ENCODE measurements at places on chromosomes 6 and 20. TPM values are rescaled to one million over a fixed set of nuclear protein-coding genes. Genes with fewer than 3 reads are reported as not detected.
A peak's percentile ranks its signal among the peaks of the same experiment; 100 is the strongest.

DNA sequence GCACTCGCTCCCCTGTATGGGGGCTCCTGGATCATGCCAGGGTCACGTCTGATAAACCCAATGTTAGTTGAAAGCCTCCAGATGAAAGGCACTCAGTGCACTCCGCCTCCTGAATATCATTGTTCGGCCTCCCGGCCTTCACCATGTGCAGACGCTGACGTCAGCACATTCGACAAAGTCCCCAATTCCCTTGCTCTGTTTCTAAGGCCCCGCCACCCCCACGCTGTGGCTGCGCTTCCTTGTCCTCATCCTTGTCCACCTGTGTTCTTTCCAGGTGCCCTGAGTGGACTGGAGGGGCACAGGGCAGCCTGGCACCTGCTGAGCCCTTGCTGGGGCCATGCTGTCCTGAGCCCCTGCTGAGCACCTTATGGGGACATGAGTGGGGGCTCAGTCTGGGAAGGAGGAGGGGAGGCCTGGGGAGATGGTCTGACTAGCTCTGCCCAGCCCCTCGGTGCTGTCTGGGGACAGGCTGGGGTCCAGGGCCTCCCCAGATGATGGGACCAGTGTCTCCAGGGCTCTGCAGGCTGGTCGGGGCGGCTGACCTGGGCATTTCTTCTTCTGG, 9.8 kb upstream of the BHLHE23 start:
- DNase-seq = no peak

DNA sequence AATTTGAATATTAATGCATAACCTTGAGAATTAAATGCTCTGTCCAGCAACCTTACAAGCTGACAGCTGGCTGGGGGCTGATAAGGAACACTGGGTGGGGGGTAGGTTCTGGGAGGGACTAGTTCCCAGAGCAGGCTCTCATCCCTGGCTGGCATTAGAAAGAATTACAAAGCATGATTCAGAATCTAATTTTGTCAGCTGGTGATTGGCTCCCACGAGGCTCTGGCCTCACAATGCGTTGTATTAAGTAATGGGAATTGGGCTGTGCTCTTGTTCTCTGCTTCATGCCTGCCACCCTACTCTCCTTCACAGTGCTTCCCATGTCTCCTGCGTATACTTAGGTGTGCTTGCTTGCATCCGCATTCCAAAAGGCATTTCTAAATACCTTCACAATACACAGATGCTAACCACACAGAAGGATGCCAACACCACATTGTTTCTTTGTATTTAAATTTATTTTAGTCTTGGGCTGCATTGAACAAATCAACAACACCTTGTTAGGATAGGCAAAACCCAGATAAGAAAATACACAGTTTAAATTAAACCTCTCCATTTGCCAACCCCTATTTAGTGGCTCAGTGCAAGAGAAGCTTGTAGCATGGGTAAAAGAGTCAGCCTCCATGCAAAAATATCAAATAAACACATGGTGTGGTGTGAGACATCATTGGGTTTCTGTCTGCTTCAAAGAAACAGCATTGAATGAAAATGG, 434.5 kb upstream of the JAG1 start:
- no peak for DNase-seq

- no peak for DNase-seq
Measured at GRCh38 chr6:157335829-157336228, 12.5 kb upstream of the TMEM242 start.

DNA sequence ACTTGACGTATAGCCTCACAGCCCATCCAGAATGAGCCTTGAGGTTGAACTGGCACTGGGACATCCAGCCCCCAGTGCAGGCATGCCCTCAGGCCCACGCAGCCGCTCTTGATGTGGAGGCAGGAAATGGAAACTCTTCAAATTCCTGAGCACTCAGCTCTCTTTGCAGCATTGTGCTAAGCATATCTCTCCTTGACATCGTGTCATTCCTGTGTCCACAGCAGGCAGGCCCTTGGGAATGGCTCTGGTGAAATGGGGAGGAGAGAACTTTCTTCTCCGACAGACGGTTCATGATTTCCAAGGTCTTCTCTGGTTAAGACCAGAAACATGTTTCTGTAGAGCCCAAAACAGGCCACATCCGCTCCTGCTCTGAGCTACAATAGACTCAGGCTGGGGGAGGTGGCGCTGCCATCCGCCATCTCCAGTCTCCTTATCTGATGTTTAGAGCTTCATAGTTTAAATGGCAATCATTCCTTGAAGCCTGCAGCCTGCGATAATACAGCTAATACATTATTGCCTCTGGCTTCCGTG, 248.8 kb downstream of the CDH4 start:
- DNase-seq = no peak

DNA sequence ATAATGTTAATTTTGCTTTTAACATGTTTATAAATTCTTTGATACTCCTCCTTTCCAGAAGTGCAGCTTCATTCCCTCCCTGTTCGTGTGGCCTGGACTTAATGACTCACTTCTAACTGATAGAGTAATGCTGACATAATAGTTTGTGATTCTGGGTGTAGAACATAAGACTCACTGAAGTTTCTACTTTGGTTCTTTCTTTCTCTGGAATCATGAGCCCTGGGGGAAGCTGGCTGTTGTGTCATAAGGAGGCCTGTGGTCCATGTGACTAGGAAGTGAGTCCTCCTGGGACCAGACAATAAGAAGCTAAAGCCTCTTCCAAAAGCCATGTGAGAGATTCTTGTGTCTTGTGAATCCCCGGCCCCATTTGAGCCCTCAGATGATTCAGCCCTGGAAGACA, 30.5 kb upstream of the HLA-G start:
- DNase-seq = no peak

DNA sequence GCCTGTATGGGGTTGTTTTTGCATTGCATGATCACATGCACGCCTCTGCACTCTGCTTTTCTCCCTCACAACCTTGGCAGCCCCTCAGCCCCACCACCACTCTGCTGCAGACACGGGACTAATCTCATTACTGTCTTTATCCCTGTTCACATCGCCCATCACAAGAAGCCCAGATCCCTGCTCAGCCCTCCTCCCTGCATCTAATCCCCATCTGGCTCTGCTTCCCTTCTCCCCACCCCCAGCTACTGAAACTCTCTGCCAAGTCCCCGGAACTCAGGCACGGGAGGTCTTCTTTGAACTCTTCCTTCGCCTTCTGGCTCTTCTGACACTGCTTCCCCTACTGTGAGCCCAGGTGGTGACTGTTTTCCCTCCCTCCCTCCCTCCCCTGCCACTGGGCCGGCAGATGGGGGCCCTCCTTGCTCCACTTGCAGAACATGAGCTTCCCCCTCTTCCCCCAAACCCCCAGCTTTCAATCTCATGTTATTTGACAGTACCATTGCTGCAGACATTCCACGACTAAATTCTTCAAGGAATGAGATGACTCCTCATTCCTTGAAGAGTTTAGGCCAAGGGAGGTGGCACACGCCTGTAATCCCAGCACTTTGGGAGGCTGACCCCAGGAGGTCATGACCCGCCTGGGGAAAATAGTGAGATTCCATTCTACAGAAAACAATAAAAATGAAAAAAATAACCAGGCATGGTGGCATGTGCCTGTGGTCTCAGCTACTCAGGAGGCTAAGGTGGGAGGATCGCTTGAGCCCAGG, 21.9 kb upstream of the TULP1 start:
- no peak for DNase-seq

DNA sequence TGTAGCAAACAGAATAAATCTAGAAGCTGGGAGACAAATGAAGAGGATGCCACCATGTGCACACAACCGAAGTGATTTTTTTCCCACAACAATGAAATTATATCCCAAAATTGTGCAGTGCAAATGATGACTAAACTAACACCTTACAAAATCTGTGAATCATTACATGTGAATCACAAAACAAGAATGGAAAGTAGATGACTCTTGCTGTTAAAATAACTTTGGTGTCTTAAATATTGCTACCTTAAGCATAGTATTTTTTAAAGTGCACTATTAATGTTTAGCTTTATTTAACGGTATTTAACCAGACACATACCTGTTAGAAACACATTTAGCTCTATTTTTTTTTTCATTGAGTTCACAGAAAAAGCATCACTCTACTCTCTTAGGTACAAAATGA, 190.8 kb downstream of the TBC1D32 start:
- DNase-seq = no peak

DNA sequence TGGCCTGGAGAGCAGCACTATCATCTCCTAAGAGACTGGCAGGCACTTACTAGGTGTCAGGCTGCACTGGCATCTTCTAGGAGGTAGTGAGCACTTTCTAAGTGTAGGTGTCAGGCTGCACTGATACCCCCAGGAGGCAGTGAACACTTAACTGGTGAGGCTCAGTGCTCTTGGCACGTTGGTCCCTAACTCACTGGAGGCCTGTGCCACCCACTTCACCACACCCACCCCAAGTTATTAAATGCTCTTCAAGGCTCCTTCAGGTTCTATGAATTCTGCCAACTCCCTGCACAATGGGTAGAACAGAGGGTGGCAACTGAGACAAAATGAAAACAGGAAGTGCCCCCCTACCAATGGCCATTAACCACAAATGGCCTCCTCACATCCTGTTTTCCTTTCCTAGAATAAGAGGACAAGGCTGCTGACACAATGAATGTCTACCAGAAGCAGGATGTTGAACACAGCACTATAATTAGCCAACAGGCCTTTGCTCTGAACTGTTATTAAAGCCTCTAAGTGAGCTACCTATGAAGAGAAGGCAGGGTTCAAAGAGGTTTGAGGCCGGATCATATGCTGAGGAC, 29.4 kb downstream of the NCOA5 start:
- DNase-seq = no peak

- peak; percentile 67 for DNase-seq
Measured at GRCh38 chr20:37521061-37521771, at the start of gene NNAT. TSS of gene NNAT (plus strand) at chr20:37521250. CDS start at chr20:37521332, 82 bp downstream.

DNA sequence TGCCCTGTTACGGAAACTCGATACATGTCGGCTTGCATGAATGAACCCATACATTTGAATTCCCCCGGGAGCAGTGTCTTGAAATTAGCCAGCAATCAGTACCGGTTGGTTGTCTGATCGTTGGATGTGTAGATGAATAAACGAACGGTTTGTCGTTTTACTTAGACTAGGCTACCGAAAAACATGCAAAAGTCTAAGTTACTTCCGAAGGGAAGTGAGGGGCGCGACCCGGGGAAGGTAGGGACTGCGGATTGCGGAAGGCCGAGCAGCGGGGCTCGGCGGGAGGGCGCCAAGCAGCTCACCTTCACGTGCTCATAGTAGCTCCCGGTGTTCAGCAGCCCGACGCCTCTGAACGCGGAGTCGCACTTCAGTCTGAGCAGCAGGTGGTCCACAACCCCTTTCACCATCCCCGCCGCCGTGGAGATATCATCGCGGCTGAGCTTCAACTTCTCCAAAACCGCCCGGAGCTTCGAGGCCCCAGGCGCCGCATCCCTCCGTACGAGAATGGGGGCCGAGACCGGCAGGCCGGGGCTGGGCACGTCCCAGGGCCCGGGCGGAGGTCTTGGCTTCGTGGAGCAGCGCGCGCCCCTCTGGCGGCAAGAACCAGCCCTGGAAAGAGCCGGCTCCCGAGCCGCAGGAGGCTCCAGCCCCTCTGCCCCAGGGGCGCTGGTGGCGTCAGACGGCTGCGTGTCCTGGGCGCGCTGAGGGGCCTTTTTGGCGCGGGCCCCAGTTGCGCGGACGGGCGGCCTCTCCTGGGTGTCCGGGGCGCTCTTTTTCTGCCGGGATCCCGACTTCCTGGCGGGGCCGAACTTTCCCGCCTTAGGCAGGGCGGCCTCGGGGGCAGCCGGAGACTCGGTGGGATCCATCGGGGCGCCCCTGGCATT, 632 bp downstream of the CGAS start:
- no peak for DNase-seq

- no peak for DNase-seq
Measured at GRCh38 chr20:60101891-60102281, 143.7 kb downstream of the CDH26 start.

DNA sequence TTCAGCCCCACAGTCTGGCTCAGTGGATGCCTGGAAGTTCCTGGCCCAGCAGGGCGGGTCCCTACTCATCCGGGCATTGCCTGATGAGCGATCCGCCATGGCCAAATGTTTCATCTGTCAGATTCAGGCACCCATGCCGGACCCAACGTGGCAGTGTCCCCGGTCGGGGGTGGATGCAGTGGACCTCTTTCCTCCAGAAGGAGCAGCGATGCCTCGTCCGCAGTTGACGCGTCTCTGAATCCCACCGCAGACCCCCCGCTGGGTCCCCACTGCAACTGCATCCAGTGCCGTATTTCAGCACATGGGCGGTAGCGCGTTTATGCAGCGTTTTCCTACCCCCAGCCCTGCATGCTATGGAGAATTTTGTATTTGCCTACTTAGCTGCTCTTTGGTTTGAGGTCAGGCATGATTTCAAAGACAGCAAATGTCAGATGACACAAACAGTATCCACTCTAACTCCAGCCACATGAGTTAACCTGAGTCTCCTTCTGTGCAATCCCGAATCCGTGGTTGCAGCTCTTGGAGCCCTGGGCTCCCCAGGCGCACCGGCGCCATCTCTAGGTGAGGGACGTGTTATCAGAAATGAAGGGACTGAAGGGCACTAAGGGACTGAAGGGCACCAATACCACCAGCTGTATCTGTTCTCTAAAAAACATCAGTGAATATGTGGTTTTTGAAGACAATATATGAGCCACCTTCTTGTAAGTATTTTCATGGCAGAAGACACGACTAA, 72.6 kb upstream of the THBS2 start:
- DNase-seq = peak; percentile 26

DNA sequence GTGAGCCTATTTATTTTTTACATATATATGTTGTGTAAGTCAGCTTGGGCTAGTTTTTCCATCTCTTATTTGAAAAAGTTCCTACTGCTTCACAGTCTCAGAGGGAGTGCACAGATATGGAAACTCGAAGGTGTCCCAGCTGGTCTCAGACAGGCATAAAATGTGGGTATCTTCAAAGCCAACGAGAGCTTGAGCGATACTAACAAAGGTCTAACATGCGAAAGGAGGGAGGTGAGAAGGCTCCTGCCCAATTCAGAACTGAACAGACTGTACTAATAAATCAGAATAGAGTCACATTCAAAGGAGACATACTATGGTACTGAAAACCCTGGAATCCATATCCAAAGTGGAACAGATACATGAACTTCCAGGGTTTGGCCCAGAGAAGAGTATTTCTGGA, 113.0 kb downstream of the PREX1 start:
- no peak for DNase-seq

DNA sequence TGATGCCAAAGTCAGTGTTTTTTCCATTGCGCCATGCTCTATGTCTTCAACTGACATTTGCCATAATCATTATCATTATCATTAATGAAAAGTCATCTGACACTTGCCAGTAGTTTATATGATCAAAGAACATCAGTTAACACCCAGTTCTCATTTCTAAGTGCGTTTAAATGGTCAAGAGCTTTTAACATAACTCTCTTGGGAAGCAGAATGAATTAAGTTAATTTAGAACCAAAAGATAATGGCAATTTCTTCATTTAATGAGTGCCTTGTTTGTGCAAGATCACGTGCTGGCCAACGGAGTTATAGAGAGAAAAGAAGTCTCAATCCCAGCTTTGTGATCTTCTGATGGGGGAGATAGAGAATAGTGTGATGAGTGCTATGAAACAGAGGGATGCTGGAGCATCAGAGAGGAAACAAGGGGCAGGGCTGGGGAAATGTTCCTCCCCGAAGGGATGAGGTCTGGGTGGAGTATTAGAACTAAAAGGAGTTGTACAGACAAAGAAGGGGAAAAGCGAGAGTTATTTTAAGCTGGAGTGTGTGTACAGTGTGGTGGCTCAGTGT, 20.3 kb downstream of the ANKS1A start:
- no peak for DNase-seq

- DNase-seq = no peak
Measured at GRCh38 chr6:127854009-127854408, 46.8 kb downstream of the THEMIS start.

GRCh38 chr20:61340157-61340556, 88.1 kb downstream of the CDH4 start:
- no peak for DNase-seq

Gene UNC93A
- not detected for total RNA-seq

Gene STX7
- total RNA-seq = 111 TPM

Gene BPI
- not detected for total RNA-seq

Gene PLCB4
- total RNA-seq = 15.4 TPM

Gene FAM210B
- total RNA-seq = 20.4 TPM

Gene RNF217
- 23.7 TPM for total RNA-seq
